ENCODE measurements at places on chromosomes 3 and 15.

DNA sequence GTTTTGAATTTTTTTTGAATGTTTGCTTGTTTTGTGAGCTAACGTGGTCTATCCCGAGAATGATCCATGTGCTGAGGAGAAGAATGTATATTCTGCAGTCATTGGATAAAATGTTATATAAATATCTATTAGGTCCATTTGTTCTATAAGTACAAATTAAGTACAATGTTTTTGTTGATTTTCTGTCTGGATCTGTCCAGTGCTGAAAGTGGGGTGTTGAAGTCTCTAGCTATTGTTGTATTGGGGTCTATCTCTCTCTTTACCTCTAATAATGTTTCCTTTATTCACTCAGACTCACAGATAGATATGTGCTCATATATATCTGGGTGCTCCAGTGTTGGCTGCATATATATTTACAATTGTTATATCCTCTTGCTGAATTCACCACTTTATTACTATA lies 144.8 kb upstream of the SETMAR start:
- no peak for DNase-seq

DNA sequence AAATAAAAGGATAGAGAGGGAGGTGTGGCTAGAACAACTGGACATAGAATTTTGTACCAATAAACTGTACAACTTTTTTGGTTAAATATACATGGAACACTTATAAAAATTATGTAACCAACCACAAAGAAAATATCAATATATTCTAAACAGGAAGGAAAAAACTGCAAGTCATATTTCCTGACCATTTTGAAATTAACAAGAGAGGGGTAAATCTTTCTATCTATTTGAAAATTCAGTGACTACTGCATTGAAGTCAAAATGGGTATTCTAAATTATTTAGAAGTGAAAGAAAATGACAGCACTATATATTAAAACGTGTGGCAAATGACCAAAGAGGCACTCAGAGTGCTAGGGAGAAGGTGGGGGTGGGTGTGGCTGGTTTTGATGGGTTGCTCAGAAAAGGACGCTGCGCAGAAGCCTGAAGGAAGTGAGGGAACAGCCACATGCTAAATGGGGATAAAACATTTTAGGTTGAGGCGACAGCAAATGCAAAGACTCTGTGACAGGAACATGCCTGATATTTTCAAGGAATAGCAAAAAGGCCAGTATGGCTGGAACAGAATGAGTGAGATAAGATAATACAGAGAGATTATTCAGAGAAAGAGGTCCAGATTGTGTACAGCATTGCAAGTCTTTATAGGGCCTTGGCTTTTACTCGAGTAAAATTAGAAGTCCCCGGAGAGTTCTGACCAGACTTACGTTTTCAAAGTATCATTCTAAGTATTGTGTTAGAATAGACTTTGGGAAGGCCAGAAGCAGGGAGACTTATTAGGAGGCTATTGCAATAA lies 41.1 kb downstream of the ERICH6 start:
- DNase-seq: no peak

- DNase-seq: no peak
Measured at GRCh38 chr3:45123581-45124269, 22.5 kb downstream of the CDCP1 start.

- DNase-seq: no peak
Measured at GRCh38 chr3:52494445-52494844, 693 bp upstream of the STAB1 start.

- peak; percentile 67 for DNase-seq
Measured at GRCh38 chr3:187739561-187740332, 5.5 kb downstream of the BCL6 start.

DNA sequence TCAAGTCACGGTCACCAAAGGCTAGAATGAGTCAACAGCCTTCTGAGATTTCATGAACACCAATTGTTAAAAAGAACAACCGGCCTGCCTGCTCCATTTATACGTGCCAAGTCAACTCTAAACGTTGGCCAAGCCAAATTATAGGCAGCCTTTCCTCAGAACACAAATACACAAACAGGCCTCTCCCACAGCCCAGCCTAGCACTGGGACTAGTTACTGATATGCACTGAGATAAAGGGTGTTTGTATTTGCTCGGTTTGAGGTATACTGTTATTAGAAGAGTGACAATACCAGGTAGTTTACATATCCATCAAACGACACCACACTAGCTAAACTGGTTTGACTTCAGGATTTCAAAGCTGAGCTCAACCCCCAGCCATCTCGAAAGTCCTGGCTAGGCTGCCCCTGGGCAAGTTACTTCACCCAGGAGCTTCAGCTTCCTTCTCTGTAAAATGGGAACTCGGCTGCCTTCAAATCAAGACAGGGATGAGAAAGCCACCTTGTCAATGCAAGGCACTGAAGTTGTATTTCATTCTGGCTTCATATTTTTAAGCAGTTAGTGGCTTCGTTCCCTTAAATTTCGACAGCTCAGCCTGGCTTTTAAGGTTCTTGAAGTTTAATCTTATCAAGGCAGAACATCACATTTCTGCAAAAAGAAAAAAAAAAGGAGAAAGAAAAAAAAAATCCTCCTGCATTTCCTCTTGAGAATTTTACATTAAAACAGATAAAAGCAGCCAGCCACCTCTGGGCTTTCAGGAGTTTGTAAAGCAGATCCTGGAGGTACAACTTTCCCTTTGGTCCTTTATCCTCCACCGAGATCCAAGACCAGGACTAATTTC lies 4.0 kb downstream of the TLE3 start:
- DNase-seq: no peak

DNA sequence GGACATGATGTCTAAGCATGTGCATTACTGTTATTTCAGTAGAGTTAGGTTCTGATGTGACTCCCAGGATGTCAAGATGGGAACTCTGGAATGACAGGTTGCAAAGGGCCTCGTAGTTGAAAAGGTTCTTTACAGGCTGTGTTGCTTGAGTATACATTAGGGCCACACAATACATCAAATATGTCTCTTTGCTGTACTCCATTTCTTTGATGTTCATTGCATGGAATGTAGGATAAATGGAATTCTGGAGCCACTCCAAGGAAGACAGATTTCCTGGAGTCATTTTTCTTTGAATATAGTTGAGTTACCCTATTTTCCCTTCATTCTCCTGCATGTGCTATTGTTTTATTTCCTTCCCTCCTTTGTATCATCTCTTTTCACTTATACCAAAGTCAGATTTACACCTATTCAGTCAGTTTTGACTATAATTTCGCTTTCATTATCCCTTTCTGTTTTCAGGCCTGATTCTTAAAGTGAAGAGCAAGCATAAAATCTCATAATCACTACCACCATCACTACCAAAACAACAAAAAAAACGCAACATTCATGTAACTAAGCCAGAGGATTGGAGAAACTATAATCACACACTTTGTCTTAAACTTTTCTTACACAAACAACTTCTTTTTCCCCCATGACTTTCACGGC lies 61.2 kb upstream of the PTX3 start:
- DNase-seq: no peak

GRCh38 chr3:137765310-137766033 lies 1.4 kb downstream of the SOX14 start:
- no peak for DNase-seq

GRCh38 chr3:152505926-152506325 lies 237.2 kb downstream of the MBNL1 start:
- DNase-seq: no peak

- no peak for DNase-seq
Measured at GRCh38 chr15:92603743-92604470, 51.7 kb downstream of the FAM174B start.

DNA sequence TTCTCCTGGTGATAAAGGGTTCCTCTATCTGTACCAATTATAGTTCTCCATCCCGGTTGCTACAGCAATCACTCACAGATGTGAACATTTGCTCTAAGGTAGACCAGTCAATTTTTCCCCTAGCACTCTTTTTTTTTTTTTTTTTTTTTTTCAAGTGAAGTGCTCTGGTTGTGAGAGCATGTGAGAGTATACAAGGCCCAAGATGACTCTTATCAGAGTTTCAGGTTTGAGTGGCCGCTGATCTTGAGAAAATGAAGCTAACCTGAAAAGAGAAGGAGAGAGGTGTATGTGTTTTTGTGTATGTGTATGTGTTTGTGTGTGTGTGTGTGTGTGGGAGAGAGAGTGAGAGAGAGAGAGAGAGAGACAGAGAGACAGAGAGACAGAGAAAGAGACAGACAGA lies 44.4 kb upstream of the OTOL1 start:
- DNase-seq: no peak

GRCh38 chr3:58037141-58037910 lies 29.1 kb downstream of the FLNB start:
- DNase-seq: no peak

DNA sequence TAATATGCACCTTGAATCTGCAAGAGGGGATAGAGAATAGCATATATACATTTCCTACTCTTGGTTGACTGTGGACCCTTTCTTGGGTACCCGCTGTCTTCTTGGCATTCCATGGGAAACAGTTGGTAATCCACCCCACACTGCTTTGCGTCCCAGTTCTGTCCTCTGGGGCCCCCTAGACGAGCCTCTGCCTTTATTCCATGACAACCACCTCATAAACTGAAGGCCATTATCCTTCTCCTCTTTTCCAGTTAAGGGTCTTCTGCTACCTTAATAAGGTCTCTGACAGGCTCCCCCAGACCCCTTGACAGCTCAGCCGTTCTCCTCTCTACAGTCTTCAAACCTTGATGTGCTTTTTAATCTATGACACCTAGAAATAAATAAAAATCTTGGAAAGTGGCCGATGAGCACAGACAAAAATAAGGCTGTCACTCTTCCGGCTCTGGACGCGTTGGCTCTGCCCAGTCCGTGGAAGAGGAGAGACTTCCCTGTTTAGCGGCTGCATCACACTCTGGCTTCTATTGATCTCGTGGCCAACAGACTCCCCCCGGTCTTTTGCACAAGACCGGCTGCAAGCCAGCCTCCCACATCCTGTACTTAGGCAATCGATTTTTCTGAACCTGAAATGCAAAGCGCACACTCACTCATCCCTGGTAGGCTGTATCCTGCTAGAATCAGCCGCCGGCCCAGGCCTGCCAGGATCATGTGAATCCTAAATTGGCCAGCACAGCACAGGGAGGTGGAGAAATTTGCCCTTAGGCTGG lies 251.0 kb upstream of the TLE3 start:
- DNase-seq: no peak

DNA sequence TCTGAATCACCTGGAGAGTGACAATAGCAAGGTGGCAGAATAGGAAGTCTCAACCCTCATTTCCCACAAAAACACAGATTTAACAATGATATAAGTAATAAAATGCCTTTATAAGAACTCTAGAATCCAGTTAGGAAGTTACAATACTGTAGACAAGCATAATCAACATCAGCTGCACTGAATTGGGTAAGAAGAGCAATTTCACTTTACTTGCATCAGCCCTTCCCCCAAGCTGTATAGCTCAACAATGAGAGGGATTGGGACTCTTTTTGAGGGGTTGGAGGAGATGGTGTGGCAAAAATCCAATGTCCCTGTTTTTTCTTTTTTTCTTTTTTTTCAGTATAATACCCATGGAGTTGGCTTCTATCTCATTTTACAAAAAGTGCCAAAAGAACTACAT lies 63.1 kb downstream of the SERP1 start:
- no peak for DNase-seq

DNA sequence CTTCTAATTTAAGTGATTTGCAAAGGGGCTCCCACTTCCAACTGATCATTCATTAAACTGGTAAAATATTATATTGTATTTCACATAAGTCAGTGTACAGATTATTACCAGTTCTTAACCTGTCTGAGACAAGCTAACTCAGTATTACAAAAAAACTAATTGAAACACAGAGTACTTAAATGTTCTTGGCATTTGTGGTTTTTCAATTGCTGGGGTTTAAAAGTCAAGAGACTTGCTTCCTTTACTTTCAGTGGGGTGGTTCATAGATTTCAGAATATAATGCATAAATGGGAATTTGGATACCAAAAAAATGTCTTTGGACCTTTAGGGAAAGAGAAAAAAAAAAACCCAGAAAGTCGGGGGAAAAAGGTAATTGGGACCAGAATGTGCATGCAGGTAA lies 85.0 kb downstream of the ATP10A start:
- no peak for DNase-seq

- no peak for DNase-seq
Measured at GRCh38 chr15:62933386-62933785, 109.2 kb upstream of the TPM1 start.

- no peak for DNase-seq
Measured at GRCh38 chr15:83436513-83437158, 10.5 kb upstream of the SH3GL3 start.

GRCh38 chr15:91227117-91227516 lies 127.1 kb downstream of the SV2B start:
- DNase-seq: no peak

- DNase-seq: no peak
Measured at GRCh38 chr3:72011485-72011884, 226.5 kb upstream of the PROK2 start.

- DNase-seq: no peak
Measured at GRCh38 chr15:80121546-80121945, 31.3 kb upstream of the FAH start.

DNA sequence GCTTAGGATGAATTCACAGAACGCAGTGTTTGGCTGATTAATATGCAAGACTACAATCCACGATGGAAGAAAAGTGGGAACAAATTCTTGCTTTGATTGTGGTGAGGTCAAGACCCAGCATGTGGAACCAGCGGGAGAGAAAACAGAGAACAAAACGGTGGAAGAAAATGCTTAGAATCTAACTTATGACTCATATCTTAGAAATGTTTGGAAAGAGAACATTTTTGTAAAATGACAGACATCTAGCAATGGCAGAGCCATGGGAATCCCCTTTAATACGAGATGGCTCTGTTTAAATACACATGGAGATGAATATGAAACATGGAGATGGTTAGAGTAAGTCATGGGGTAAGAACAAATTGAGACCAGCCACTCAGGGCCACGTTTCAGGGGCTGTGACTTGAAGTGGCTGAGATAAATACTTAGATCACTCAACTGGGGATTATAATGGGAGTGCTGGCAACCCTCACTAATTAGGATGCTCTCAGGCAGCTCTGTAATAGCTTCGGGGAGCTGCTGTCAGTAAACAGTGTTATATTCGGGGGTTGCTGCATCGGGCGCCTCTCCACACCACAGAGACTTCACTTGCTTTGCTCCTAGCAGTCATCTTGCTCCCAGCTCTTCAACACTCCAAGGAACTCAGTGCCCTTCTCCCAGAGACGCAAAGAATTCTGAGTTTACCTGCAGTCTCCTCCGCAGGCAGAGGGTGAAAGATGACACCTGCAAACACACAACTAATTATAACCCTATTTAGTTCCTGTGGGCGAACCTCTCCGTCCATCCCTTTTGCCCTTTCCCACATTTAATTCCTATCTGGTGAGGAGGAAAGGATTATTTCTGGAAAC lies 68.0 kb upstream of the ONECUT1 start:
- no peak for DNase-seq
